Liver (tissue), 10 donors: ENCODE measurements at places on chromosomes 12 and 14. TPM values are rescaled to one million over a fixed set of nuclear protein-coding genes. Genes with fewer than 3 reads are reported as not detected.

Gene DTD2
- 13.1 TPM for total RNA-seq

GRCh38 chr12:104719700-104720338 is 238.3 kb downstream of the SLC41A2 start:
- no peak for DNase-seq

GRCh38 chr14:46686652-46687051 is 35.1 kb upstream of the RPL10L start:
- DNase-seq: no peak

GRCh38 chr12:46354111-46354801 is 18.3 kb downstream of the SLC38A2 start:
- DNase-seq: no peak

GRCh38 chr14:103091041-103091882 is 3.3 kb upstream of the EXOC3L4 start:
- DNase-seq: peak; percentile 63
